Activated T-cell treated with anti-CD3 and anti-CD28 coated beads, Interleukin-2, amount 50 U/mL, for 4 hours (primary cell): ENCODE measurements at places on chromosomes 2 and 18. TPM values are rescaled to one million over a fixed set of nuclear protein-coding genes. Genes with fewer than 3 reads are reported as not detected.

Gene ADRA2B
- 0.40 TPM for total RNA-seq

Gene UXS1
- 29.4 TPM for total RNA-seq

Gene CRYGD
- not detected for total RNA-seq

Gene GPD2
- 21.1 TPM for total RNA-seq

Gene SLC9A2
- total RNA-seq: 0.08 TPM

Gene NFU1
- 23.8 TPM for total RNA-seq

Gene PLCD4
- 0.05 TPM for total RNA-seq

Gene GPR75
- 2.4 TPM for total RNA-seq

Gene PCARE
- not detected for total RNA-seq

Gene BOLL
- not detected for total RNA-seq
